Epithelial cell of proximal tubule (primary cell): ENCODE measurements at places on chromosomes 5 and 9.

GRCh38 chr5:123639244-123639643 is 127.3 kb downstream of the CSNK1G3 start:
- no peak for DNase-seq

DNA sequence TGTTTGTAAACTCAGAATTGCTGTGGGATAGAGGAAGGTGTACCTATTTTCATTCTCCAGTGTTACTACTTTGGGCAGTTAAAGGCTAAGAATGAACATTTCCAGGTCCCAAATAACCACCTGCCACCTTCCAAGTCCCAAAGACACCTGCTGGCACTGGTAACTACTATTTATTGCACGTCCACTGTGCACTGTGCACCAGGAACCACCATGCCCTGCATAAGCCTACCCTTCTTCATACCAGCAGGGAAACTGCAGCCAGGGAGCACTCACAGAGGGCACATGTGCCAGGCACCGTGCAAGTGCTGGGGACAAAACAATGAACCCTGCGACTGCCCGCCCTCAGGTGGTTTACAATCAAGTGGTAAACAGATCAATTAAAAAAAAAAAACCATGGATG is 34.9 kb downstream of the RAPGEF1 start:
- DNase-seq = no peak

- no peak for DNase-seq
Observed at GRCh38 chr9:95570646-95571045, 53.9 kb upstream of the PTCH1 start.

DNA sequence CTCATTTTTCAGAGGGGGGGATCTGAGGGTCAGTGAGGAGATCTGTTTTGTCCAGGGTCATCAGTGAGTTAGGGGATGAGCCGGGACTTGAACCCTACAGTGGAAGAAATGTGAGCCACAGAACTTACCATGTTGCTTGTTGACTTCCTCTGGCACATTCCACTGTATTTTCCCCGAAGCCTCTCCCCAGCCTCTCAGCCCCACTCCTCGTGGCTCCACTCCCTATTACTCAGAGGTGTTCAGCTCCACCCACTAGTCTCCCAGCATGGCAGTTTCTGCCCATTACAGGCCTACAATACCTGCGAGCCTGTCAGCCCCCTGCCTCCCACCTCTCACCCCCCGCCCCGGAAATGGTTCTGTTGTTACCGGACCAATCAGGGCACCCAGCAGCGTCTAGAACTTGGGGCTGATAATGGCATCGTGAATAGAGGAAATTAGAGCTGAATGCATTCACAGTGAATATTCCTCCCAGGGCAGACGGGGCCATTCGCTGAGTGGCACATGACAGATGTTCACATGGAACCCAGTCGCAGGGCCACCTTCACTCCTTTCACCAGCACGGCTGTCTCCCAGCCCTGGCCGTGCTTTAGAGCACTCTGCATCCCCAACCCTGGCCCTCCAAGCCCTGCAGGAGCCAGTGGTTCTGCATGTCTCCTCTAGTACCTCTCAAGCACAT is 81.6 kb downstream of the KCNIP1 start:
- DNase-seq = no peak

DNA sequence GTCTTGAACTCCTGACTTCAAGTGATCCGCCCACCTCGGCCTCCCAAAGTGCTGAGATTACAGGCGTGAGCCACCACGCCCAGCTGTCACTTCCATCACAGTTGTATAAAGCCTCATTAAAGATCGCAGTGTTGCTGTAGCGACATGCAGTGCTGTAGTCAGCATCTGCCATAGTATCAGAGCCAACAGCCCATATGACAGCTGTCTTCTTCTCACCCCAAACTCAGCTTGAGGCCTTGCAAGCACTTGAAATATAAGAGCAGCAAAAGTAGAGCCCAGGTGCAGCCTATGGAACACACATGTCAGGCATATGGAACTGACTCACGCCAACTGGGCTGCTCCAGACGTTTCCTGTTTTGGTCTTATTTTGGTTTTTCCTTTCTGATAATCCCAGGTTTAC is 167.8 kb downstream of the TRIO start:
- no peak for DNase-seq

DNA sequence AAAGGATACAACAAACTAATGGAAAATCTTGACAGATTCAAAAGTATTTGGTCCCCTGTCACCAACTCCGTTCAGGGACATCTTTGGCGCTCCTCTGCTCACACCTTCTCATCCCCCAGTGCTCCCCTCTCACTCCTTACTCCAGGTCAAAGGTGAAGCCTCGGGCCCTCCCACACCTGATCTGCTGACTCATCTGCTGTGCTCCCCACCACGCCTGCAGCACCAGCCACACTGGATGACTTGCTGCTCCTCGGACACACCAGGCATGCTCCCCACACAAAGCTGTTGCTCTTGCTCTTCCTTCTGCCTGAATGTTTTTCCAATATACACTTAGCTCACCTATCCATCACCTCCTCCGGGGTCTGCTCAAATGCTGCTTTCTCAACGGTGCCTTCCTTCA is 123.4 kb downstream of the ESM1 start:
- DNase-seq = no peak

- DNase-seq = no peak
Observed at GRCh38 chr9:129006328-129007034, 21.6 kb downstream of the SH3GLB2 start.

DNA sequence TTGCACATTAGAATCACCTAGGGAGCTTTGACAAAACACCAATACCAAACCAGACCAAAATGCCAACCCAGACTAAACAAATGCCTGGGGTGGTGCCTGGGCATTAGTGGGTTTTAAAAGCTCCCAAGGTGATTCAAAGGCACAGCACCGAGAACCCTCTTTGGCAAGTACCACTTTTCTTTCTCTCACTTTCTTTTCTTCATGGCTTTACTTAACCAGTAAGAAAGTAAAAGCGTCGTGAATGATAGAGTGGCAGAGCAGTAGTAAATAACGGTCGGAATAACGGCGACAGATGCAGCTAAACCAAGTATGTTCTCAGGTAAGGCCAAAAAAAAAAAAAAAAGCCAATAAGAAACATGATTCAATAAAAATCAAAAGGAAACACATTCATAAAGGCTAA is 49.5 kb downstream of the ZNF608 start:
- no peak for DNase-seq

DNA sequence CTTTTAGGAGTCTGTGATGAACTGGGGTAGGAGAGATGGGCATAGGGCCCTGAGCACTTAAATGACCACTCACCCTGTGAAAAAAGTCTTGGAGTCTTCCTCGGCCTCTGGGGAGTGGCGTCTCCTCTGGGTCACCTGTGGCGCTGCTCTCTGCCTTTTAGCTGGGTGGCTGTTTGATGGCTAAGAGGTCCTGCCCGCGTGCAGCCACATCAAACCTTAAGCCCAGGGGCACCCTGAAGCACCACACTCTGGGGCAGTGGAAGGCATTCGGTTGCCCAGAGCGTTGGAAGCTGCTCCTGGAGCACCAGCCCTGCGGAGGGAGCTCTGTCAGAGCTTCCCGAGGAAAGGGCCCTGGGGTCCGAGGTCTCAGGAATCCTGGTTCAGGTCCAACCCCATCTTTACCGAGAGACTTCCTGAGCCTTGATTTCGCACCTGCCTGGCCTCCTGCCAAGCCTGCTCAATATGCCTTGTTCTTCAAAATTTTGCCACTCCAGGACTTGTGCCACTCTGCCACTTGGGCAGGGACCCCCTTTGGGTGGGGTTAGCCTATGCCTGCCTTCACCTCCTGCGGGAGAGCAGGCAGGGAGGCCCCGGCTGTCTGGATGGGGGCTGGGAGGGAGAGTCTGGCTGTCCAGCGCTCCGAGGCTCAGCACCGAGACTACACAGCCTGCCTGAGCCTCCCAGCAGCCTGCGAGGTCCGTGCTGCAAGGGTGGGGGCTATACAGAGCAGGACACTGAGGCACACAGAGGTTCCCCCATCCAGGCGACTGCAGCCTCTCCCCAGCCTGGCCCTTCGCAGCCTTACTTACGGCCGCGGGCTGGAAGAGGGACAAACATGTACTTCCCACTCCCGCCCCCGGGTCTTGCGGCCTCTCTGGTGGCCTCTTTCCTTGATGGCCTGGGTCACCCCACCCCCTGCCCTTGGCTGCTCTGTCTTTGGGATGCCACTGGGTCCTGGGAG is 63.4 kb upstream of the RNU6ATAC start:
- DNase-seq = no peak

DNA sequence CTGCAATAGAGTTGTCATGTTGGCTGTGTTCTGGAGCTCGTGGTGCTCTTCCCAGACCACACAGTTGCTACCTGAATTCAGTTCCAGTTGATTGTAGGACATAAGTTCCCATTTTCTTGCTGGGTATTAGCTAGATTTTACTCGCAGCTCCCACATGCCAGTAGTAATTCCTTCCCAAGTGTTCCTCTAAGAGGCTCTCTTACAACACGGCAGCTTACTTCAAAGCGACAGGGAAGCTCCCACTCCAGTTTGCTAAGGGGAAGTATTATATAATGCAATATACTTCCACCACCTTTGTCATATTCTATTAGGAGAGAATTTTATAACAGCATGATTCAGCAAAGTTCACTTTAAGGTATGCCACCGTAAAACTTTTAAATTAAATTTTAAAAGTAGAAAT is 623.0 kb downstream of the SLCO4C1 start:
- no peak for DNase-seq

DNA sequence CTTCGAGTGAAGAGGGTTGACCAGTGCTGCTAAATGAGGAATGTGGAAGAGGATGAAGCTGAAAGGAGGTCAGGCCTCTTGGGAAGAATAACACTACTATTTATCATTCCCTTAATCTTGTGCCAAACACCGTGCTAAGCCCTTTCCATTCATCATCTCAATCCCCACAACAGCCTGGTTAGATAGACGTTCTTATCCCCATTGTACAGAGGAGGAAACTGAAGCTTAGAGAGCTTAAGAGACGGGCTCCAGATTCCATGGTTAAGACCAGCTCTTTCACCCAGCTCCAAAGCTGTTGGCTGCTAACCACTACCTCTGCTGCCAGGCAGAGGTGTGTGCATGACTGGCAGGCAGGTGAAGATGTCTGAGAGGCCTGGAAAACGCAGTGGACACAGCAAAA is 868 bp upstream of the EPB41L4B start:
- DNase-seq = no peak

DNA sequence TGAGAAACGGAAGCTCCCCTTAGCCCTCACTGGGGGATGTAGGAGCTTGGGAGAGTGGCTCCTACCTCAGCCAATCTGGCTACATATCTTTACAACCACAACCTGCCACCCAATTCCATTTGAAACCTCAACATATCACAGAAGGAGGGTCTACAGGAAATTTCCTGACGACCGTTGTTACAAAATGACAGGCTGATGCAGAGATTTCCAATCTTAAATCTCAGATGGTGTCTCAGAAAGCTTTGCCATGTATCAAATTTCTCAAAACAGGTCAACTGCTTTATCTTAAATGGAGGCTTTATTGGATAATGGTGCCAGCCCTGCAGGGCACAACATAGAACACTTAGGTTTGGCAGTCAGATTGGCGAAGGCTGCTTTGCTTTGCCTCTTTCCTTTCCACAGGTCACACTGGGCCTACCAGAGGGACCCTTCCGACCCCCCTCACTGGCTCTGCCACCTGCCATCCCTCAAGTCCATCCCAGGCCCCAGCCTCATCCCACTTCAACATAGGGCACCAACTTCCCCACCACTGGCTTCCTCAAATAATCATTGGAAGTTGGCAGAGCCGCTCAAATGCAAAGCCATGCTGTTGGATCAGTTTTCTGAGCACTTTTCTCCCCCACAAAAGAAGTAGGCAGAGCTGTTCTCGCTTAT is 11.1 kb upstream of the SPATA31E1 start:
- no peak for DNase-seq

DNA sequence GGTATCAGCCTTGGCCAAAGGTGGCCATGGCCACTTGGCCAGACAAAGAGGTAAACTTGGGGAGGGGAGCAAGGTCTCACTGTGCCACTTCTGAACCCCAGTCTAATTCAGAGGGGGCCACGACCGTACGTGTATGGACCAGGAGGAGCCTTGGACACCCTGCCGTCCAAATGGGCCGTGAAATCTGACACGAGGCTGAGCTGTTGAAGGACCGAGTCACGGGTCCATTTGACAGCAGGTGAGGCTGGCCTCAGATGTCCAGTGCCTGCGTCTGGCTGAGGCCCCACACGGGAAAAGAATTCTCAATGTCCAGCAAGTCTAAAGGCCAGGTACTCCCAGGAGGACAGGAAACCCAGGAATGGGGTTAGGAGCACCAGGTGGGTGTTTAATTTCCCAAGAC is 17.7 kb downstream of the CMBL start:
- no peak for DNase-seq

DNA sequence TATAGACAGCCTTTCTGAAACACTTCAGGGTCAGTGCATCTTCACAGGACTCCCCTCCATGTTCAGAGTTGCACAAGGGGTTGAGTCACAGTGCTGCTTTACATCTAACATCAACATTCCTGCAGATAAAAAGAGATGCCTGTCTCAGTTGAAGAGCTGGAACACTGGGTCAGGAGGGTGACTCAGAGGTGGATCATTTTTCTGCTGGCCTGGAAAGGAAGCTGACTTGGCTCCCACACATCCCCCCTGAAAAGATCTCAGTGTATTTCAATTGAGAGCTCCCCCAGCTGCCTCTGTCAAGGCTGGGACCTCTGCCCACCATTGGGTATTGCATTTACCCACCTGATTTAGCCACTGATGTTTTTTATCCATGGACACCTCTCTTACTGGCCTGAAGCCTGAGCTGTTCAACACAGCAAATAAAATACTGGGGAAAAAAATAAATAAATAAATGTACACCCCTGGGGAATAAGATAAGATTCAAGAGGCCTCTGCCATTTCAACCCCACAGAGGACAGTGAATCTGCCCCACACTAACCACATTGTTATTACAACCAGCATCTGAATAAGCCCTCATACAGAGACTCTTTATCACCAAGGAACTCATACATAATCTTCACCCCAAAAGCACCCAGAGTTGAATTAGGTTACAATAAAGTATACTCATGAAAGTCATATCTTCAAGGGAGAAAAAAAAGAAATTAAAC is 716.4 kb downstream of the SEMA5A start:
- peak; percentile 98 for DNase-seq

- no peak for DNase-seq
Observed at GRCh38 chr9:83937861-83938455, 16.7 kb upstream of the KIF27 start.

GRCh38 chr5:157273131-157273556 is 7.2 kb downstream of the CYFIP2 start:
- no peak for DNase-seq

DNA sequence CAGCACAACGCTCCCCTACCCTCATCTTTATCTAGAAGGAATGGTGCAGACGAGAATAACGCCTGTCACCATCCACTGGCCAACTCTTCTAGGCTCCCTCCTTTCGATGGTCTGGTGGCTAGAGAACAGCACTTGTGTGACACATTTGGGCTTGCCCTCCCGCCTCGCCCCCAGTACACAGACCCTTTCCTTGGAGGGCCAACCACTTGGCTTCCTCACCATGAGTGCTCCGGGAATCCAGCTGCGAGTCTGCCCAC is 1.4 kb downstream of the GNAQ start:
- DNase-seq = no peak

DNA sequence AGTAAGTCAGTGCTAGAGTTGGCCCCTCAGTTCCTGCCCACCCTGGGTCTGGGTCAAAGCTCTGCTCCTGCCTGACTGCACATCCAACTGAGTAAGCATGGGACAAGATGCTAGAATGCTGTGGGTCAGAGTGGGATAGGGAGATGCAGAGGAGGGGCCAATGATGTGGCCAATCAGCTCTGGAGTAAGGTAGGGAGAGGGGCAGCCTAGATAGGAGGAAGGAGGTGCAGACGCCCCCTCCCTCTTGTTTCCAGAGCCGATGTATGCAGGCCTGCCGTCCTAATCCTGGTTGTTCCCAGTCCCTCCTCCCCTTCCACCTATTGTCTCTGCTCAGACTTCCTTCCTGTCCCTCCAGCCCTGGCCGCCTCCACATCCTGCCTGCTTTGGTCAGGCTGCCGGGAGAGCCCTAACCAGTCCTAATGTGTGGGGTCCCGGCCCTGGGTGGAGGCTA is 1.3 kb downstream of the ARAP3 start:
- no peak for DNase-seq
